Prostate gland (tissue), 2 donors: ENCODE measurements at places on chromosomes 5 and 9. TPM values are rescaled to one million over a fixed set of nuclear protein-coding genes. Genes with fewer than 3 reads are reported as not detected.

The PCDHGB6 gene
- total RNA-seq: 5.2 TPM

The GPR150 gene
- total RNA-seq: 0.51 TPM

The SPINK4 gene
- total RNA-seq: not detected

The ACOT12 gene
- not detected for total RNA-seq

The PDCD1LG2 gene
- total RNA-seq: 1.4 TPM

The PCDH1 gene
- total RNA-seq: 81.1 TPM

The C1QTNF3 gene
- 1.6 TPM for total RNA-seq

The AGTPBP1 gene
- total RNA-seq: 10.5 TPM

The TAF11L10 gene
- total RNA-seq: not detected

The ROR2 gene
- 37.2 TPM for total RNA-seq

The SMIM32 gene
- total RNA-seq: 0.36 TPM

The PCDHB15 gene
- total RNA-seq: 0.82 TPM

The ZNF354B gene
- total RNA-seq: 22.7 TPM

The LCN15 gene
- 0.40 TPM for total RNA-seq

The GABRA1 gene
- 0.77 TPM for total RNA-seq

The SARDH gene
- total RNA-seq: 6.7 TPM

The GRXCR2 gene
- not detected for total RNA-seq

The SLCO6A1 gene
- total RNA-seq: not detected

The PRSS3 gene
- 1.5 TPM for total RNA-seq

The SPINK13 gene
- not detected for total RNA-seq

The POU5F2 gene
- 3.2 TPM for total RNA-seq

The IDNK gene
- 11.1 TPM for total RNA-seq

The GFPT2 gene
- 3.2 TPM for total RNA-seq
